ENCODE measurements at places on chromosomes 11 and 22.

- no peaks in the 10 kb centered on the region for H3K27me3 ChIP-seq
- H3K27ac ChIP-seq: no peak overlapping the region
- no peak overlapping the region for H3K4me3 ChIP-seq
- no peaks in the 10 kb centered on the region for H3K36me3 ChIP-seq
- DNase-seq: peak; percentile 12
These were observed 616.3 kb downstream of the INSC start for GRCh38 chr11:15730995-15731385.

DNA sequence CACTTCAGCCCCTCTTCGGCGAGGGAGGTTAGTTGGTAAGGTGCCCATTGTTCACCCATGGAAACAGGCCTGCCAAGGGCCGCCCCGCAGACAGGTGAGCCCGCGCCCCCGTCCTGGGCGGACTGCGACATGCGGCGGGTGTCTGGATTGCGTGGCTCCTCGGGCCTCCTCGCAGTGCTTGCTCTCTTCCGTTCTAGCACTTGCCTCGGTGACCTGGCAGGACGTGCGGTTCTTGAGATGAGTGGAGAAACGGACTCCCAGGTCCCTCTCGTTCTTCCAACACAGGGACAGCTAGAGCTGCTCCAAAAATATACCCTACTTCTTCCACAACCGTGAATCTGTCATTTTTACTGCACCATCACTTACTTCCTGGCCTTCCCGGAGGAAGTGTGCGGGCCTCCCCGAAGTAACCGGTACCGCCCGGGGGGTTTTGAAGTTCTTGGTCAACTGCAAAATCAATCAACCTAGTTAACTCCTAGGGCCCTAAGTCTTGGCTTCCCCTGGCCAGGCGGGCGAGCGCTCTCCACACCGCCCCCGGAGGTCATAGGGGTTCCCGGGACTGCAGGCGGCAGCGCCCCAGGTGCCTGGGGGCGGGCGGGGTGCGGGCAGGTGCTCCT lies 745 bp upstream of the ZBTB44 start:
- peaks cover 20% of the 10 kb centered on the region for H3K4me1 ChIP-seq
- H3K27me3 ChIP-seq: no peaks in the 10 kb centered on the region
- no peaks in the 10 kb centered on the region for H3K36me3 ChIP-seq
- peak overlapping the region; percentile 11 for H3K4me3 ChIP-seq
- peak overlapping the region; percentile 94 for H3K27ac ChIP-seq

DNA sequence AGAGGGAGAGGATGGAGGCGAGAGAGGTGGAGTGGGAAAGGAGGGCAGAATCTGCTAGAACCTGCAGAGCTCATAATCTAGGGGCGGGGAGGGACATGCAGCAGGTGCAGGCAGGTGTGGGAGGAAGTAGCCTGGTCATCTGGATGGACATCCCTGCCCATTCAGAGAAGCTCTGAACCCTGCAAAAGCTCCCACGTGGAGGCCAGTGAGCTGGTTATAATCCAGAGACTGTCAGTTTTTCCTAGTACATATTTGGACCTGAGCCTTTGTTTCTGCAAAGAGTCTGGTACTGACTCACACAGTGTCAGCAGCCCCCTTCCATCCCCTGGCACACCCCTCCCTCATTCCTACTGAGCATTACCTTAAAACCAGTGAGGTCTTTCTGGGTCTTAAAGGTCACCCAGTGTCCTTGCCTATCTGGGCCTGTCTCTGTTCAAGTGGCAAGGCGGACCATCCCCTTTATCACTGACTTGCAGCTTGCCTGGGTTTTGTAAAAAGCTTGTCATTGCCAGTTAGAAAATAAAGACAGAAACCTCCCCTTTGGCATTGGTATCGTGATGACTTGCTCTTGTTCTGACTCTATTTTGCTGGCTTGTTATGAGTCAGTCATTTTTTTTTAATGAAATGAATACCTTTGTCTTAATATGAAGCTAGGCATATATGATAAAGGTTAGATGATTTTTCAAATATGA lies 26.1 kb downstream of the PTPRJ start:
- H3K27ac ChIP-seq: no peak overlapping the region
- no peak for DNase-seq
- H3K27me3 ChIP-seq: no peaks in the 10 kb centered on the region
- H3K36me3 ChIP-seq: no peaks in the 10 kb centered on the region
- no peak overlapping the region for H3K4me3 ChIP-seq

- no peak overlapping the region for H3K4me3 ChIP-seq
- no peaks in the 10 kb centered on the region for H3K36me3 ChIP-seq
- peaks cover 8% of the 10 kb centered on the region for H3K4me1 ChIP-seq
- H3K27ac ChIP-seq: no peak overlapping the region
These were observed 1.3 kb upstream of the NRIP3 start for GRCh38 chr11:9005087-9005486.

DNA sequence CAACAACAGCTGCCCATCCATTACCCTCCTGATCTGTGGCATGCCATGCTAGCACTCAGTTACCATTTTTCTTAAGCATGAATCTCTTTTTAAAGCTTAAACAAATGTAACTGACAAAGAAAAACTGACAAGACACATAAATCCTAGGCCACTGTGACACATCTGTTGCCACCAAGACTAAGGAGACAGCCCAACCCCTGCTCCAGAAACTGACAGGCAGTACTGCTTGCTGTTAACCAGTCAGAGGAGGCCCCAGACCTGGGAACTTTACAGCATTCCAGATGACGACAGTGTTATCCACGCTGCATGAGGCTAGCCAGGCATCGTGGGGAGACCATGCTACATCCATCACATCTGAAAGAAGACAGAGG lies 33.8 kb downstream of the HIRA start:
- H3K36me3 ChIP-seq: peaks cover 44% of the 10 kb centered on the region
- no peak for DNase-seq

DNA sequence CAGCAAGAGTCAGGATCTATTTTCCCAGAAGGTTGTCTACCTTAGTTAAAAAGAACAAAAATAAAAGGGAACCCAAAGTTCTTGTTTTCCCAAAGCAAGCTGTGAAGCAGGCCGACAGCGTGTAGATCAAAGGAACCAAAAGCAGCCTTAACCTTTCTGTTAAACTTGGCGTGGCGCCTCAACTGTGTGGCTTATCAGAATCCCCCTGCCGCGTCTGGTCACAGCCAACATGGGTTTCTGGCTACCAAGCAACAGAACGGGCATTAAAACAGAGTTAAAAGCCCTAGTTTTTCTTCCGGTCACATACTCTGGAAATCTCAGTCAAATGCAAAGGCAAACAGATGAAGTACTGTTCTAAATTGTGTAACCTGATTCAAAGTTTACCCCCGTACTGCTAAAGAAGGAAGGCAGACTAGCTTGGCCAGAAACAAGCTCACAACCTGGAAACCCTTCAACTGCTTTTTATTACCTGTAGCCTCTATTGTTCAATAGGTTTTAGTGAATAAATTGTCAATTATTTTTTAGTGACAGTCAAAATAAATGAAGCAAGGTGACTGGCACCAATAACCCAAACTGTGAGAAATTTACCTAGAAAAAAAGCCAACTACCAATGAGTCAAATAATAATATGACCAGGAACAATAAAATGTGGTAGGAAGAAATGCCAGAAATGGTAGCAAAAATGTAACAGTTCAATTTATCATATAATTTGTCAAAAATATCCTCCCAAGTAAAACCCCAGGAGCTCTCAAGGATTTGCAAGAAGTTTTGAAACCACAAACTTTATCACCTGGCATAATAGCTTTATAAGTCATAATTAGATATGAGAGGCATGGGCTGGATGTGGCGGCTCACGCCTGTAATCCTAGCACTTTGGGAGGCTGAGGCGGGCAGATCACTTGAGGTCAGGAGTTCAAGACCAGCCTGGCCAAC lies 21.4 kb downstream of the CHKA start:
- peak overlapping the region; percentile 5 for H3K4me3 ChIP-seq
- peak; percentile 90 for DNase-seq
- H3K36me3 ChIP-seq: no peaks in the 10 kb centered on the region
- H3K27ac ChIP-seq: peak overlapping the region; percentile 52
- H3K4me1 ChIP-seq: peaks cover 61% of the 10 kb centered on the region

All from pancreas (tissue), 10 donors.